ENCODE measurements at places on chromosomes 12 and 14. TPM values are rescaled to one million over a fixed set of nuclear protein-coding genes. Genes with fewer than 3 reads are reported as not detected.

RD3L gene
- total RNA-seq = not detected

SLCO1A2 gene
- not detected for total RNA-seq

ACRBP gene
- total RNA-seq = 0.16 TPM

OTOGL gene
- total RNA-seq = not detected

MYO1H gene
- total RNA-seq = not detected

KLRC2 gene
- not detected for total RNA-seq

SCN8A gene
- total RNA-seq = 0.23 TPM

CIT gene
- total RNA-seq = 8.4 TPM

SLC25A47 gene
- not detected for total RNA-seq

ENDOU gene
- total RNA-seq = not detected

PROX2 gene
- total RNA-seq = not detected

ANKS1B gene
- not detected for total RNA-seq

VASH1 gene
- total RNA-seq = 0.16 TPM

CLEC1A gene
- total RNA-seq = not detected

ACVRL1 gene
- total RNA-seq = 0.61 TPM

BDKRB1 gene
- total RNA-seq = 8.7 TPM

CLEC2B gene
- total RNA-seq = 1.6 TPM

CLEC4E gene
- total RNA-seq = not detected

KLRC4 gene
- total RNA-seq = not detected

ARL6IP4 gene
- total RNA-seq = 262 TPM

EFCAB11 gene
- total RNA-seq = 9.4 TPM

POTEG gene
- total RNA-seq = not detected

All from hair follicular keratinocyte (primary cell).